Left renal pelvis (tissue), 4 donors: ENCODE measurements at places on chromosomes 5 and 9.

DNA sequence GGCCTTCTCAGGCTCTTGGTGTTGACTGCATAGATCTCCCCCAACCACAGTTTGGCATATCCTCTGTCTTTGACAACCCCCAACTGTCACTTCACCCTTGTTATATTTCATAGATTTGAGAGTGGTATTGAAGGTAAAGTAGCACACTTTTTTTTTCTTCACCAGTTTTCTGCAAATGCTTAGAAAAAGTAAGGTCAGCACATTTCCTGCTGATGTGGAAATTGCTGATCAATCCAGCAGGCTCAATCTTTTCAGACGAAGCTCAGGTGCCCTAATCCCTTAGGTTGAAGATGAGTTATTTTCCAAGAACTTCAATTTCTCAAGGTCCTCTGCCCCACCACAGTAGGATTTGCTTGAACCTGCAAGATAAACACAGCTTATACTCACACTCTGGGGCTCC is 38.5 kb upstream of the ANKRD31 start:
- no peak for DNase-seq

GRCh38 chr5:172731680-172732074 is 39.3 kb downstream of the DUSP1 start:
- DNase-seq = no peak

- no peak for DNase-seq
Measured at GRCh38 chr5:157721159-157721558, 10.1 kb upstream of the THG1L start.

DNA sequence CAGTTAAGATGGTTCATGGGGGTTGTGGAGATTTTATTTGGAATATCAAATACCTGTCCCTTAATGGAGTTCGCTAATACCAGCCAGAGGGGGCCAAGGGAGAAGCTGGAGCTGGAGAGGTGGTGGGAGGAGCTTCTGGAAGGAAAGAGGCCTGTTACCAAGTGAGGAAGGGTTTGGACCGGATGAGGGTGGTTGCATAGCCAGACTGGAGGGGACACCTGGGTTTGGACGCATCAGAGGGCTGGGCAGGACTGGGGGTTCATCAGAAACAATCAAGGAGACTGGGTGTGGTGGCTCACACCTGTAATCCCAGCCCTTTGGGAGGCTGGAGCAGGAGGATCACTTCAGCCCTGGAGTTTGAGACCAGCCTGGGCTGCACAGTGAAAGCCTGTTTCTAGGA is 111.8 kb upstream of the IER5L start:
- DNase-seq = no peak

GRCh38 chr5:148924817-148925216 is 98.4 kb downstream of the ADRB2 start:
- no peak for DNase-seq

GRCh38 chr5:82295959-82296531 is 17.9 kb upstream of the RPS23 start:
- DNase-seq = no peak

DNA sequence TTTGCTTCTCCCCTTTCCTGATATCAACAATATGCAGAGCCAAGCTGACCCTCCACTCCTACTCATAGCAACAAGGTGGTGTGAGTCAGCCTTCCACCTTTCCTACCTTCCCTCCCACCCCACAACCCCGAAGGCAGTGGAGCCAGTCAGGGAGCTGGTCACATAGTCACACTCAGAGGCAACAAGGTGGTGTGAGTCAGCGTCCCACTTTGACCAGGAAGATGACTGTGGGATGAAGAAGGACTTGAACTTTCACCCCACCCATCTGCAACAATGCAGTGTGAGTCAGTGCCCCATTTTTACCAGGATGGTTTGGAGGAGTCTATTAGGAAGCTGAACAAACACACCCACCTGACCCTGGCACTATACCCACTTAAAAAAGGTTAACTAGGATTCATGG is 30.1 kb upstream of the ZNF782 start:
- no peak for DNase-seq
